Stimulated activated CD4-positive, alpha-beta T cell treated with anti-CD3 and anti-CD28 coated beads, TNF-alpha, amount 100 ng/mL, for 48 hours (primary cell): ENCODE measurements at places on chromosomes 16 and 17.

DNA sequence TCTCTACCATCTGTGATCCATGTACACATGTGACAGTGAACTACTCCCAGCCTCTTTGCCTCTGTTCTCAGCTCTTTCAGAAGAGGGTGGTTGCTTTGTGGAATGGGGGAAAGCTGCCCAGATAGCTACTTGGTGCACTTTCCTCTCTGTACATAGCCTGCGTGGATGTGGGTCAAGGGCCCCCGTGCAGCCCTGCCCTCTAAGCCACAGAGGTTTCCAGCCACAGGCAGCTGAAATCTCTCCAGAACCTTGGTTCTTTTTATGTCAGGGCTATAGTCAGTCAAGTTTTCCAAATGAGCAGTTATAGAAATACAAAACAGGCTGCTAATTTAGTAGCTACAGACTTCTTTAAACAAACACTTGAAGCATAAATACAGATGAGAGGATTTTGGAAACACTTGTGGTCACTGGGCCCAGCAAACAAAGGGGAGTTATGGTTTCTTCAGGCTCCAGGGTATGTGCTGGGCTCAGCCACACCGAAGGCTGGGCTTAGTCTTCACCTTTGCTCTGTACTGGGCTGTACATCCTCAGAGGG, 199.7 kb upstream of the ASIC2 start:
- no peak for DNase-seq

- no peak for DNase-seq
Measured at GRCh38 chr17:18043491-18043890, 4.3 kb downstream of the GID4 start.

GRCh38 chr17:67160791-67161190, 84.2 kb downstream of the HELZ start:
- DNase-seq: no peak

GRCh38 chr17:35068249-35068648, 4.7 kb upstream of the RFFL start:
- DNase-seq: no peak

GRCh38 chr17:30476726-30477082, 504 bp upstream of the GOSR1 start:
- no peak for DNase-seq

DNA sequence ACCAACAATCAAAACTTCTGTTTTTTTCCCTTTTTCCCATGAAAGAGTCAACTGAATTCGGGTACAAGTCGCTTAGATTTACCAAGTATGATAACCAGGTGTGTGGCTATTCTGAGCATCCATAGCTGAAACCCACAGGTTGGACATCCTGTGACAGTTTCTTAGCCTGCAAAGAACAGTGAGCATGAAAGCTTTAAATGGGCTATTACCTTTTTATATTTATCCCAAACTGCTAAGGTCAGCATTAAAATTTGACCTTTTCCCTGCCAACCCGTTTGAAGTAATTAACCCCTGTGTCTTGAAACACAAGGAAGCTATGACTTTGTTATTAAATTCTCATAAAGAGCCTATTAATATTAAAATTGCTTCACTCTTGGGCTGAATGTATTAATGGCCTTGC, 1065.0 kb upstream of the RBFOX1 start:
- DNase-seq: no peak

DNA sequence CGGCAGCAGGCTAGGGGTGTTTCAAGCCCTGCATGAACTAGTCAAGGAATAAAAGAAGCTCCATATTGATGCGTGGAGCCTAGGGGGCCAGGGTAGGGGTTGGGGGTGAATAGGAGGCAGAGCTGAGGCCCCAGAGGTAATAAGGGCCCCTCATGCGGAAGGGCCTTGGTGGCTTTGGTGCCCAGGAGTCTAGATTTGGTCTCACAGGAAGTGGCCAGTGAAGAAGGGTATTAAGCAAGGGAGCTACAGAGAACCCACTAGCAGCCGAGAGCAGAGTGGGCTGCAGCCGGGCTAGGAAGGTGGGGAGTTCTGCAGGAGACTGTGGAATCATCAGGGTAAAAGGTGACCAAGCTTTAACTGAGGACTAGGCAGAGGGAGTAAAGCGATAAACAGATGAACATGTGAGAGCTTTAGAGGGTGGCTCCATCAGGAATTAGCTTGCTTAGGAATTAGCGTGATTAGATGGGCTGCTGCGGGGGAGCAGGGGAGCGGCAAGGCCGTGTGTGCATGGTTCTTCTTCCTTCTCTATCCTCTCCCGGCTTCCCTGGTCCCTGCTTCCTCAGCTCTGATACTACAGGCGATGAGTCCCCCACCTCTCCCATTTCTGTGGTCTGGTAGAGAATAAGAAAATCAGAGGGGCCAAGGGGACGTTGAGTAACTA, 9.8 kb downstream of the GNGT2 start:
- DNase-seq: no peak

GRCh38 chr17:58276423-58276822, 4.3 kb downstream of the MPO start:
- no peak for DNase-seq

GRCh38 chr17:6545291-6545690, 11.1 kb downstream of the PITPNM3 start:
- DNase-seq: no peak

- DNase-seq: no peak
Measured at GRCh38 chr17:63601439-63602371, 1.0 kb downstream of the TACO1 start.

DNA sequence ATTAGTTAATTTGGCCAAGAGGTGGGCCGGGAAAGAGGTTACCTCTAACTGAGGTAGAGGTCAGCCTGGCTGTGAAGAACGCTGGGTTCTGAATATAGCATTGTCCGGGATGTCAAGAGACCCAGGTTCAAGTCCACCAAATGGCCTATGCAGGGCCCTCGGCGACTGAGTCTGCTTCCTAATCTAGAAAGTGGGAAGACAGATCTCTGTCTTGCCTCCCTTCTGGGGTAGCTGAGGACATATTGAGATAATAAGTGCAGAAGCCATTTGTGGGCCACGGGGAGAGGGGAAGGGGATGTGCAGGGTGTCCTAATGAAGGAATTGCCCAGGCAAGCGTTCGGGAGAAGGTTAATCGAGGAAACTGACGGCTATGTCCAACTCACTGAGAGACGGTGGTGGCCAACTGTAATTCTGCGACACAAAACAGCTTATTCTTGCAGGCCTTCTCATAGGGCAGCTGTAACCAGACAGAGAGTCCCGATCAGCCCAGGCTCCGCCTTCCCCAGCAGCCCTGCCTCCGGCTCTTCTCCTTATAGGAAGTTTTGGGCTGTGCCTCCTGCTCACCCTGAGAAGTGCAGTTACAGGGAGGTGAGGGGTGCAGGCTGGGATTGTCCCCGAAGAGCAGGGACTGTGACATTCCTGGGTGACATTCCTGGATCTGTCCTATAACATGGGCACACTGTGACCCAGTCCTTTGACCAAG, 15.9 kb downstream of the HASPIN start:
- no peak for DNase-seq

DNA sequence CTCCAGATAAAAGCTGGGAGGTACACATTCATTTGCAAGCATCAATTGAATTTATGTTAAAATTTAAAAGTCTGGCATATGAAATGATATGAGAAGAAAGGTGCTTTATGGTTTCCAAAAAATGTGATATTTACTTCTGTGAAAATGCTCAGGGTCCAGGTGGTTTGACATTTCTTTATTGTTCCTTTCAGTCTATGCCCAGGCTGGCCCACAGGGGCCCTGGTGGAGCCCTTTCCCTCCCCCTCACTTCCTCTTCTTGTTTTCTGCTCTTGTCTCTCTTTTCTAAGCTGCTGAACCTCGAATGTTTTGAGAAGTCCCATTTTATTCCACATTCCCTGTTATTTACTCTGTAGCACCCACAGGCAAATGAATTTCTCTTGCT, 127.8 kb downstream of the HS3ST3B1 start:
- DNase-seq: no peak

GRCh38 chr17:48598736-48599135, 5.2 kb upstream of the HOXB5 start:
- DNase-seq: no peak

GRCh38 chr16:53936052-53936451, 232.1 kb downstream of the FTO start:
- DNase-seq: no peak

DNA sequence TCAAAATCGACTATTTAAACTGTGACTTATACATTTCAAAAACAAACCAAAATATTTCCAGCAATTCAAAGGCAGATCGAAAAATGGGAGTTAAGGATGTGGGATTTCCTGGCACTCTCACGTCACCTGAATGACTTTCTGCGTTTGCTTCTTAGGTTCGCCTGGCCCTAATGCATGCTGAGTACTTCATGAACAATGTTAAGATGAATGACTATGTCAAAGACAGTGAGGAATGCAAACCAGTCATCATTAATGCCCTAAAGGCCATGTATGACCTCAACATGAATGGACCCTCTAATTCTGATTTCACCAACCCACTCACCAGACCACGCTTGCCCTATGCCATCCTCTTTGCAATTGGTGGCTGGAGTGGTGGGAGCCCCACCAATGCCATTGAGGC, 7.3 kb downstream of the KLHL10 start:
- DNase-seq: no peak

DNA sequence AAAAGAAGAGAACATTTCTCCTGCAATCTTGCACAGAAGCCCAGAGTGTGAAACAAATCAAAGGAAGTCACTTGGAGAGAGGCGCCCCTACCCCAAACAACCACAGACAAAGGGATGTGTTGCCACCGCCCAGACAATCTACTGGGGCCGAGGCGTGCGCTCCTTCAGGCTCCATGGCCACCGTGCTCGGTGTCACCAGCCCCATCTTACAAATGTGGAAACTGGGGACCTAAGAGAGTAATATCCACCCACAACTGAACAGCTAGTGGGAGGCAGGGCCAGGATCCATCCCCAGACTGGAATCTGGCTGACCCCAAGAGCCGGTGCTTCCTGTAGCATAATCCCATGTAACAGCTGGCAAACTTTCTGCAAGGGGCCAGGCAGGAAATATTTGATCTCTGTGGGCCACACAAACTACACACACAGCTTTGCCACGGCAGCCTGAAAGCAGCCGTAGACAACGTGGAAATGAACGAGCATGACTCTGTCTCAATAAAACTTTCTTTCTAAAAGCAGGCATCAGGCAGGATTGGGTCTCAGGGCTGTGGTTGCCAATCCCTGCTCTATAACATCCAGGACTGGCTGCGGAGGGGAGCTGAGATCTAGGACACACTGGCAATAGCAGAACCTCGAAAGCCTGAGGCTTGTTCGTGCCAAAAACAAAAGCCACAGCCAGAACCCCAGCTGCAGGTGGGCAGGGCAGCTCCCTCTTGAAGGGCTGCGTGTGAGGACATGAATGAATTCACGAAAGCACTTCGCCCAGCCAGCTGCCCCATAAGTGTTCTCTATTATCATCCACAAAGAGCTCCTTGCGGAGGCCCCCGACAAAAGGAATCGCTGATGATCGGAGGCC, 26.6 kb upstream of the GINS2 start:
- DNase-seq: no peak

DNA sequence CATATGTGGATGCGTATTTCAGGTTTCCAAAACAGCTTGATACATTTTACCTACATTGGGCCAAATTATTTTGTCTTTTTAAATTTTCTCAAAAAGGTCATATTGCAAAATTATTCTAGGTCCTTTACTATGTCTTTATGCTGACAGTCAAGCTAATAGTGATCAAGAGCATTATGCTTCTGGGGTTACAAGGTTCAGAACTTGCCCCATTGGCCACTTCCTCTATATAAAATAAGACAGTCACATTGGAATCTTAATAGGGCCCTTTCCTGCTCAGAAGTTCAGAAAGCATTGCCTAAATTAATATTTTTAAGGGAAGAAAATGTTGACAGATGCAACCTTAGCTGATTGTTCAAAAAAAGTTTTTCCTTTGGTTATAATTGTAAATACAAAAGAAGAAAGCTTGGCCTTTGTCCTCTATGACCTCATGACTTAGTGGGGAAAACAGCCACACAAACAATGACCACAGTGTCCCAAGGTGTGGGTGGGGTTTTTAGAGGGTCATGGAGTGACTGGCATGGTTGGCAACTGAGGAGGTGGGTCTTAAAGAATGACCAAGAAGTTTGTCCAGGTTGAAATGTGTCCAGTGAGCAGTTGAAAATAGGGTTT, 11.8 kb upstream of the RAB11FIP4 start:
- no peak for DNase-seq

DNA sequence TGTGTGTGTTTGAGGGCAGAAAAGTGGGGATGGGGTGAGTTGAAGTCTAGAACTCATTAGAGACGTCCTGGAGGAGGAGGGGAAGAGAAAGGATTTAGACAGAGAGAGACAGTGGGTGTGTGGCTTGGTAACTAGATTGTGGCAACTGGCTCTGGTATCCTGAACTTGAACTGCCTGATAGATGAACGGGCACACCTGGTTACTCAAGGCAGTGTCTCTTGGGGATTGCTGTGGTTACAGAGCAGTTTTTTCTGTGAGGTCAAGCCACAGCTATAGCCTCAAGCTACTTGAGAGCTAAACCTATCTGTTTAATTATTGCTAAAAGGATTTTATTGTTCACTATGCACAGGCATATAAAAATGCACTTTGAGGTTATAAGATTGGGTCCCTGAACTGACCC, 29.8 kb upstream of the MYH2 start:
- no peak for DNase-seq

DNA sequence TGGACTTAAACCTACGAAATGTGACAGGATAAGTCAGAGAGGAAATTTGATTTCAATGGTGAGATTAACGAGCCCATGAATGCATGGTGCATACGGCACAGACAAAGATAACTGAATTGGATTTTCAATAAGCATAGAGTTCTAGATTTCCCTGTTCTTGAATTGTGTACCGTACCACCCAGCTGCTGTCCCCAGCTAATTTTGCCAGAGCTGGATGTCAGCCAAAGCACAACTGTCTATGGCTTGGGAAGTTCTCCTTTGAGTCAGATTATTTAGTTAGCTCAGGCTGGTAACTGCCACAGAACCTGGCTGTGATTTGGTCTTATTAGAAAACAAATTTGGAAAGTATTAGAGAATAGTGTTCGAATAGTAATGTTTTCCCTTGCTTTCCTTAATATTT, 143.1 kb downstream of the CDH13 start:
- DNase-seq: no peak

- no peak for DNase-seq
Measured at GRCh38 chr16:20799599-20799998, 6.7 kb downstream of the ERI2 start.

DNA sequence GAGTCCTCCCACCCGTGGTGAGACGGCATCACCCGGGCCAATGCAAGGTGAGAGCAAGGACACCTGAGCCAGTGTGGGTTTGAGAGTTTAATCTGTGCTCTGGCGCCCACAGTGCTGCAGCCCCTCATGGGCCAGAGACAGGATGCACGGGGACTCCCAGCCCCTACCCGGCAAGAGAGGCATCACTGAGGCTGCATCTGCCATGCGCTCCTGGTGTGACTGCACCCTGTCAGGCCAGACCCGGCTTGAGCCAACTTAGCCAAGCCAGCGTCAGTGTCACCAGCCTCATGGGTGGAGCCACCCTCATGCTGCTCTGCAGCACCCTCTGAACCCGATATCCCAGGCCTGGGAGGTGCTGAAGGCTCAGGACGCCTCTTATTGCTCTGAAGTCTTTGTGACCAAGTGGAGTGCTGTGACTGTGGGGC, 1.3 kb upstream of the BRICD5 start:
- DNase-seq: no peak
